ENCODE measurements at places on chromosomes 13 and 19. TPM values are rescaled to one million over a fixed set of nuclear protein-coding genes. Genes with fewer than 3 reads are reported as not detected.

The ZNF536 gene
- total RNA-seq = 0.79 TPM

The DZIP1 gene
- total RNA-seq = 22.2 TPM

The ADGRE3 gene
- not detected for total RNA-seq

The CEACAM21 gene
- not detected for total RNA-seq

The ZFP28 gene
- 28.1 TPM for total RNA-seq

The ANKRD10 gene
- 225 TPM for total RNA-seq

The CRYL1 gene
- total RNA-seq = 13.2 TPM

The PLPPR2 gene
- total RNA-seq = 22.5 TPM

The SLC17A7 gene
- total RNA-seq = not detected

The CERS1 gene
- not detected for total RNA-seq

The GZMM gene
- not detected for total RNA-seq

The DPF1 gene
- 10.5 TPM for total RNA-seq

The SCEL gene
- not detected for total RNA-seq

The CYP4F8 gene
- total RNA-seq = not detected

The JAK3 gene
- total RNA-seq = 5.4 TPM

The ZNF154 gene
- 0.92 TPM for total RNA-seq

The TUBA3C gene
- not detected for total RNA-seq

The PROSER3 gene
- 7.3 TPM for total RNA-seq
